Substantia nigra (tissue), 51 donors: ENCODE measurements at places on chromosomes 1 and 21.

DNA sequence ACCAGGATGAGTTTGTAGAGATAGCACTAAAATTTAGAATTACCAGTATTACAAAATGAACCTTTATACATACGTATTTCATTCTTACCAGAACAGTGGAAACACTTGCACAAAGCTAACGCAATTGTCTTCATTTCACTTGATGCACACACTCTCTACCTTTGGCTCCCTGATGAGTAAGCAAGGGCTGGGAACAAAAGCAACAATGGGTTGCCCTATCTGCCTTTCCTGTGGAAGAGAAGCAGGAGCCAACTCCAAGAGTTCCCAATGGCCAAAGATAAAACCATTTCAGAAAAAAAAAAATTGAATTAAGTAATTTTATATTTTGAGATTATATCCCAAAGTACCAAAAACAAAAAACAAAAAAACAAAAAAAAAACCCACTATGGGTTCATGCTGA lies 344.1 kb upstream of the GREM2 start:
- no peak for DNase-seq

DNA sequence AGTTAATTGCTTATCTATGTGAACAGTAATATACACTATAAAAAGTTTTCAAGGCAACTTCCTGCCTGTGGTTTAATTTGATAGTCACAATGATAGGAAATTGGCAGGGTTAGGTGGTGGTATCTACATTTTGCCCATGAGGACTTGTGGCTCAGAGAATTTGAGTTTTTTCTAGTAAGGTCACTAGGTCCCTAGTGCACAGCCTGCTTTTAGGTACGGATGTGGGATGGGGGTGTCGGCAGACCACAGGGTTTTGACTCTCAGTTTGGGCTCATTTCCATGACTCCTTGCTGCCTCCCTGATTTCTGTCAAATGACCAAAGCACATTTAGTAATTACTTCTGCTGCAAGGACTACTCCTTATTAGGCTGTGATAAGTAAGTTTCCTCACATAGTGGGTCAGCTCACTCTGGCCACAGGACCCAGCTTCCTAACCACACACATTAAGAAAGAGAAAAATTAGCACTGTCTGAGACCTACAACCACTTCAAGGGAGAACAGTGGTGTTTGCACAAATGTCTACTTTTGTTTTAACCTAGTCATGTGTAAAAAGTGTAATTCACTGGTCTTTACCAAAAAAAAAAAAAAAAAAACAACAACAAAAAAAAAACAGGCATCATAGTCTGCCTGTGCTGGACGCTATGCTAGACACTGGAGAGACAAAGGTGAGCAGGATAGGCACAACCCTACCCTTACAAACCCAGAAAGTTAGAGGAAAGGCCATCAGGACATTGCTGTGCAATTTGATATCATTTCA lies 43.7 kb downstream of the MRPL39 start:
- DNase-seq: no peak

DNA sequence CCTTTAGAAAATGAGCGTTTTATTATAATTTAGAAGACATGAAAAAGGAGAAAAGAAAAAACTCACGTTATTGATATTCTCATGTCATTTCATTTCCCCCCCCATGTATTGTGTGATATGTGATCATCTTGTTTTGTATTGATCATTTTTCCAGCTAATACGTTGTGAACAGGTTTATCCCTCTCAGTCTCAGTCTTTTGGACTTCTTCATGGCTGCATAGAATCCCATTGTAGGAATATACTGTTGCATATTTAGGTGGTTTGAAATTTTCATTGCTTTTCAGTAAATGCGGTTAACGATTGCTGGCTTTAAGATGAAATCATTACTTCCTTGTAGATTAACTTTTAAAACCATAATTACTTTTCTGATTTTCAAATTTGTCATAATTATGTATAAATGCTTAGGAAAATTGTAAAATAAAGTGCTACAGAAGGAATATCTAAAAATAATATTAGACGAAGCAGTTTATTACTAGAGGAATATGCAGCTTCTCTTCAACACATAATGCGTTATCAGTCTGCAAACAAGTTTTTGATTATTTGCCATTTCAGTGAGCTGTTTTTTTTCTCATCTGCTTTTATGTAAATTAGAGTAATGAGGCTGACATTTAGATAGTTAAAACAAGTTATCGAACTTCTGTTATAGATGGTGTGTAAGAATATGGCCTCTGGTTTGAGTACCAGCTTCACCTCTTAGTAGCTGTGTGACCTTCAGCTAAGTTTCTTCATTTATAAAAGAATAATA lies 1.8 kb downstream of the SON start:
- DNase-seq: no peak

DNA sequence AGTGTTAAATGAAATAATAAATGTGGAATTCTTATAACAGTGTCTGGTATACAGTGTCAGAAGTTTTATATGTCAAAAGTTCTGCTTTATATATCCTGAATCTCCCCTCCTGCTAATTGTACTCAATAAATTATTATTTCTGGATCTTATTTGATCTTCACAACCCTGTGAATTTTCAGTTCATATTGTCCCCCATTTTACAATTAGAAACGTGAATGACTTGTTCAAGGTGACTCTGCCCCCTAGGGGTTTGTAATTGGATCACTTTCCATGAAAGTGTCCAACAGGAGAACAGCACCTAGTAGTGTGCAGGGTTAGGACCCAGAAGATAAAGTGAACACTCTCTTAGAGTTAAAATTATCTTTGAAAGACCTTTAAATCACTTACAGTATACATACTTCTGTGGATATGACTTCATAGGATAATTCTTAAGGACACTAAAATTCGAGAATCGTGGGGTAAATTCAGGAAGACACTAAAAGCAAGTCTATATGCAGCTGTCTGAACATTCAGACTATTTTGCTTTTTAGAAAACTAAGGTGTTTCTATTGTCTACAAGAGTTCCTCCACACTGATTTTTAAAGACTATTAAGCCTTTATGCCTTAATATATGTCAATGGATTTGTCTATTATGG lies 4.5 kb upstream of the DDR2 start:
- DNase-seq: no peak

GRCh38 chr1:153466908-153467307 lies 6.5 kb upstream of the S100A7 start:
- DNase-seq: no peak

- DNase-seq: no peak
Measured at GRCh38 chr1:15222653-15223303, 24.2 kb upstream of the FHAD1 start.

- DNase-seq: no peak
Measured at GRCh38 chr1:230085178-230085515, 18.1 kb downstream of the GALNT2 start.

DNA sequence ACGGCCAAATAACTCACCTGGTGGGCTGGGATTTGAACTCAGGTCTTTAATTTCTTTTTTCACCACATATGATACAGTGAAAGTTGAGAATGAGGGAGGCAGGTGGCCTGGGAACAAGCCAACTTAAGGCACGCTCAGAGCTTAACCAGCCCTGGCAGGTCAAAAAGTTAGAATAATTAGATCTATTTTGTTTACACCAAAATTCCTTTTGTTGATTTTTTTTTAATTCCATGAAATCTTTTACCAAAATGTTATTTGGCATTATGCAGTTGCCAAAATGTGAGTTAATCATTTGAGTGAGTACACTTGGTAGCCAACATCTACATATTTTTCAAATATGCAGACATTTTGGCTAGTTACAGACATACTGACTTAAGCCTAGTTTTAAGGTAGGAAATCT lies 36.8 kb downstream of the LHX8 start:
- no peak for DNase-seq
